Stimulated activated CD4-positive, alpha-beta T cell treated with anti-CD3 and anti-CD28 coated beads, Interleukin-4, amount 100 ng/mL, for 24 hours (primary cell): ENCODE measurements at places on chromosomes 13 and 19.

- no peak for DNase-seq
Observed at GRCh38 chr13:81721400-81721799, 1380.5 kb upstream of the SPRY2 start.

DNA sequence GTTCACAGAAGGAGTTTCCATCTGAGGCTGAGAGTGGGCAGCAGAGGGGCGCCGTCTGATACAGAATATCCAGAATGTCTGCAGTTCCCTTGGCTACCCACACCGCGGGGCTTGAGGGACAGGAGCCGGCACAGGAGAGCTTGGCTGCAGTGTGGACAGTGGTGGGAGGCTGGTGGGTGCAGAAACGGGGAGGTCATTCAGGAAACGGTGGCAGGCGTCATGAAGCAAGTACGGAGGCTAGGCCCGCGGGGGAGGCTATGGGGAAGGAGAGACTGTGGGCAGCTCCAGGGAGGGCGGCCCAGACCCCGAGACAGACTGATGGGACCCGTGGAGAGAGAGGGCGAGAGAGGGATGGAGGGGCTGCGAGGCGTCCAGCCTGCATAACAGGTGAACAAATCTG lies 55.2 kb upstream of the UQCRFS1 start:
- DNase-seq, result no peak

GRCh38 chr13:113548171-113548641 lies 36.3 kb upstream of the TFDP1 start:
- DNase-seq, result no peak

DNA sequence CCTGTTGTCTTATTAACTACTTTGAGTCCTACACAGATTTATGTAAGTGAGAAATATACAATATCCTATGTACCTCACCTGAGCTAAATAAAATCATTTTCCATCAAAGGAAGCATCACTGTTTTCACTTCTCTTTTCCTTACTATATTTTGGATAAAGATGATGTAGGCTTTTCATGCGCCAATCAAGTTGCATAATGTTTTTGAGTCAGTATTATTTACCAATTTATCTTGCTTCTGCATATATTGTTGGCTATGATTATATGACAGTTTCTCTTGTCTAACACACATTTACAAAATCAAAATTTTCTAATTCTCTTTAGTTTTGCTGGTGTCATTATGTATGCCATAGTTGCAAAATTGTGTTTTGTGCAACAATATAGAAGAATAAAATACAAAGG lies 67.9 kb upstream of the FRY start:
- no peak for DNase-seq

DNA sequence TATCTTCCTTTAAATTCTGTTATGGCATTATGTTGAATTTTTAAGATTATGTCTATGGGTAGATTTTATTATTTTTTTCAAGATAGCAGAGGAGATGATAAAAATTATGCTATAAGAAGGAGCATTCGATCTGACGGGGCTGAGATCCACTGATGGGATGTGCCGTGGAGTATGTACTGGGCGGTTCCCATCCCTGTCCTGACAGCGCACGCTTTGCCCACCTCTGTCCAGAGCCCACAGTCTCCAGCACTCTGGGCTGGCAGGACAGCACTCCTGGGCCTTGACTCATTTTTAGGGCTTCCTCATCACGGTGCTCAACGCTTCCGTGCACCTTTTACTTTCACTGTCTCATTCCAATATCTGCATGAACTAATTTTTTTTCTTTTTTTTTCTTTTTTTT lies 235.5 kb downstream of the TEX29 start:
- no peak for DNase-seq

GRCh38 chr19:45529420-45529785 lies 22.1 kb downstream of the VASP start:
- DNase-seq, result no peak

GRCh38 chr13:54241719-54242118 lies 1213.1 kb downstream of the OLFM4 start:
- no peak for DNase-seq

DNA sequence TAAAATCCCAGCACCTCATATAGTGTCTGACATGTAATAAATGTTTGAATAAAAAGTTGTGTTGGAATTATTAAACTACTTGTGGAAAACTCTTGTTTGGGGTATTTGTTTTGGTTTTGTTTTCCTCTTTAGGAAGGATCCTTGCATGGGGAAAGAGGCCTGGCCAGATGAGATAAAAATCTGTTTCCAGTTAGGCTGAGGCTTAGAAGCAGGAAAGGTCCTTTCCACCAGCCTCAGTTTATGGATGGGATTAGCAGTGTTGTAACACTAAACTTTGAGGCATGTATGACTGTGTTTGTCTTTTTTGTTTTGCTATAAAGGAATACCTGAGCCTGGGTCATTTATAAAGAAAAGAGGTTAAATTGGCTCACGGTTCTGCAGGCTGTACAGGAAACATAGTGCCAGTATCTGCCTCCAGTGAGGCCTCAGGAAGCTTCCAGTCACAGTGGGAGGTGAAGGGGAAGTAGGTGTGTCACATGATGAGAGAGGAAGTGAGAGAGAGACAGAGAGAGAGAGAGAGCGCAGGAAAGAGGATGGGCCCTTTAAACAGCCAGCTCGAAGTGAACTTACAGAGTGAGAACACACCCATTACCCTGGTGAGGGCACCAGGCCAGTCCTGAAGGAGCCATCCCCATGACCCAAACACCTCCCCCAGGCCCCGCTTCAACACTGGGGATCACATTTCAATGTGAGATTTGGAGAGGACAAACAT lies 21.6 kb downstream of the SPATA13 start:
- no peak for DNase-seq

DNA sequence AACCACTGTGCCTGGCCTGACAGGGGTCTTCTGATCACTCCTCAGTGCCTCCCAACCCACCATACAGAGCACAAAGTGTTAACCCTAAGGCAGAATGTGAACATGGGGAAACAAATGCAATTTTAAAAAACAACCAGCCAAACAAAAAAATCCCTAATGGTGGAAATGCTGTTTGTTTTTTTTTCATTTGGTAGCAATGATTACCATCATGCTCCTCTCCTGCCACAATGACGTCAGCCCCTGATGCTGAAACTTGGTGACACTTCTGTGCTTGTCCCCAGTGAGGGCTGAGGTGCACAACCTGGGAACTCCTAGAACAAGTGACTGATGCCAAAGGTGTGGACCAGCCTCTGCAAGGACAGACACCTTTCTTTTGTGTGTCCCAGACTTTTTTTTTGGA lies 4.0 kb upstream of the TSPAN16 start:
- no peak for DNase-seq

DNA sequence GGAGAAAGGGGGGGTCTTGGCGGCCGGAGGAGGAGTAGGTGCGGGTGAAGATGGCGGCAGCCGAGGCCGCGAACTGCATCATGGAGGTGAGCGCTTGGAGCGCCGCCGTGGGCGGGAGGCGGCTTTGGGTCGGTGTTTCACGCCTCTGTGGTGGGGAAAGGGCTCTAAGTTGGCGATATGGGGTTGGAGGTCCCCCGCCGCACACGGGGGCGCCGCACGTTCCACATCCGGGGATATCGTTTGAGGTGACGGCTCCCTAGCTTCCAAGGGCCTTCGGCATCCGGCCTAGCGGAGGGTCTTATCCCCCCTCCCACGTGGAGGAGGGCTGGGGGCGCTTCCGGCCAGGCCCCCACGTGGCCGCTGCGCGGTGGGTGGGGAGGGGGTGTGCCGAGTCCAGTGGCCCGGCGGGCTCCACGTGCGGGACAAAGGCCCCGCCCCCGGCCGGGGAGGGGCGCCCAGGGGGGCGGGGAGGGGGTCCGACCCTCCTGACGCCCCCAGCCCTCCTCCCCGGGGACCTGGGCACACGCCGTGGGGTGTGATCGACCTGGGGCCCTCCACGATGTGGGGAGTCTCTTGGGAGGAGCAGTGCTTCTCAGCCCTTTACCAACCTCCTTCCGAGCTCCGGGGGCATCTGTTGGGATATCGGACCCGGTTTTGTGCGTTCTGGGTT lies at the start of gene PRMT1:
TSS of gene PRMT1 (plus strand) at position 41 of the 670 bp plus-strand sequence. CDS start at position 51, 10 bp downstream.
- peak; percentile 52 for DNase-seq

DNA sequence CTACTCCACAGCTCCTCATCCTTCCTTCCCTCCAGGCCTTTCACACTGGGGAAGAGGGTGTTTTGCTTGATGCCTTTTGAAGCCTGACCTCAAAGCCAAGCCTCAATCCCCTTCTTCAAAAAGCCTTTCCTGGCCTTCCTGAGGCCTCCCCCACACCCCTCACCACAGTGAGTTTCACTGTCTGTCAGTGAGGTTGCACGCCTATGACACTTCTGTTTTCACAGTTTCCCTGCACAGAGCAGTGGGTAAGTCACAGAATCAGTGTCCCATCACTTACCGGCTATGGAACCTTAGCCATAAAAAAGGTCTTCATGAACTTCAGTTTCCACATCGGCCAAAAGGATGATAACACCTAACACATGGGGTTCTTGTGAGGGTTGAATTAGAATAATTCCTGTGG lies 371.4 kb downstream of the UQCRFS1 start:
- no peak for DNase-seq

DNA sequence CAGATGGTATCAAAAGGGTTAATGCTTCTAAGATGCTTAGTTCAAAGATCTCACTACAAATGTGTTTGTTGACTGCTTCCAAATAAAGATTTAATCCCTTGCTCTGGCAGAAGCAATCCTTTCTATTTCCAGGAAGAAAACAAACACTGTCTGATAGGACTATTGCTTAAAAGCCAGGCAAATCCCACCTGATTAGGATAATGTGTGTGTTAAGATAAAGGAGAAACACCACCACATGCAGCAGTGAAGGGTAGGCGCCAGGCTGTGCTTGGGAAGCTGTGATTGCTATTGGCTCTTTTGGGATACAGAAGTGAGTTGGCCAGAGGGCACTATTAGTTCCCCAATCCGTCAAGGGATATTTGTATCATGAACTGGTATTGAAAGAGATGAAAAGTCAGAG lies 62.8 kb upstream of the LRCH1 start:
- DNase-seq, result no peak

- DNase-seq, result no peak
Observed at GRCh38 chr19:35272122-35272719, 3.5 kb downstream of the USF2 start.

DNA sequence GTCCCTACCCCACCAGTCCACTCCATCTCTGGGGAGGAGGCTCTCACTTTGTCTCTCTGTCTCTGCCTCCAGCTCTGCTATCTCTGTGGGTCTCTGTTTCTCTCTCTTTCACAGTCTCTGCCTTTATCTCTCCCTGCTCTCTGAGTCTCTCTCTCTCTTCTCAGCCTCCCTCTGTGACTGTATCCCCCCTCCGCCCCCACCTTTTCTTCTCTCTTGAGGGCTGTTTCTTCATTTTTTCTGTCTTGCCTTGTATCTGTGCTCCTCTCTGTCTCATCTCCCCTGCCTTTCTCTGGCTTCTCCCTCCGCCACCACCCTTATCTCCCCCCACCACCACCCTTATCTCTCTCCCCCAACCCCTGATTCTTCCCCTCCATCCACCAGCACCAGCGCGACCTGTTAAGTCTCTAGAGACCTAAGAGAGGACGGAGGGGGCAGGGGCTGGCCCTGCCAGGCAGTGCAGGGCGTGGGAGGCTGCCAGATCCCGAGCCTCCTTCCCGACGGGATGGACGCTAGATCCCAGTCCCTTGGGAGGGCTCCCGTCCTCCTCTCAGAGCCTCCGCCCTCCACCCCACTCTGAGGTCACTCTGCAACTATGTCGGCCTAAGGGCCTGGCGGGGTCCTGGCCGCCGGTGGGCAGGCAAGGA lies 1.0 kb downstream of the AXL start:
- DNase-seq, result no peak

DNA sequence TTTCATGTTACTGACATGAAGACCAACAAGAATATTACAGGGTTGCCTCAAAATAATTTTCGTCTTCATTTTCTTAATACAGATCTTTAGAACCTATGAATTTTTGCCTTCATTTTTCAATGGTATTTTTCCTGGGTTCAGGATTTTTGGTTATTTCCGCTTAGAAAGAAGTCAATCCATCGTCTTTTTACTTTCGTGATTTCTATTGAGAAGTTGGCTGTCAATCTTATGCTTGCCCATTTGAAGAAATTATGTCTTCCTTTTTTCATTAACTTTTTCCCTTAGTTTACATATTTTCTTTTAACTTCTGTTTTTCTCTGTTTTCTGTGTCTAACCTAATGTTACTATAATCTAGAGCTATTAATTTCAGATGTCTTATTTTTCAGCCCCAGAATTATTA lies 868.9 kb upstream of the SLC10A2 start:
- no peak for DNase-seq

DNA sequence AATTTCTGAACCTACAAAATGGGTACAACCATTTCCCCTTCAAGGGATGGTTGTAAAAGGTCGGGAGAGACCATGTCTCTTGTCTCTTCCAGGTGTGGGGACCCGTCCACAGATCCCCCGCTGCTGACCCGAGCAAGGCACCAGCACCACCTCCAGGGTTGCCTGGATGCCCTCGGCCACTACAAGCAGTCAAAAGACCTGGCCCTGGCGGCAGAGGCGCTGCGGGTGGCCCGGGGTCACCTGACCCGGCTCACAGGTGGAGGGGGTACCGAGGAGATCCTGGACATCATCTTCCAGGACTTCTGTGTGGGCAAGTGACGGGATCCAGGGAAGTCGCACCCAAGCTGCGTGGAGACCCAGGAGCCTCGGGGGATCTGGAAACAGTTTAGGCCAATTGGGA lies 4.0 kb downstream of the GTPBP3 start:
- no peak for DNase-seq

- DNase-seq, result peak; percentile 95
Observed at GRCh38 chr19:10315335-10316214, at the start of gene FDX2. Gene FDX2 (minus strand): TSS chr19:10316015. CDS start chr19:10315996, 19 bp downstream.

GRCh38 chr19:11494634-11495285 lies 10.9 kb downstream of the ZNF653 start:
- DNase-seq, result no peak

- DNase-seq, result no peak
Observed at GRCh38 chr13:23007426-23007825, 173.4 kb upstream of the SGCG start.

DNA sequence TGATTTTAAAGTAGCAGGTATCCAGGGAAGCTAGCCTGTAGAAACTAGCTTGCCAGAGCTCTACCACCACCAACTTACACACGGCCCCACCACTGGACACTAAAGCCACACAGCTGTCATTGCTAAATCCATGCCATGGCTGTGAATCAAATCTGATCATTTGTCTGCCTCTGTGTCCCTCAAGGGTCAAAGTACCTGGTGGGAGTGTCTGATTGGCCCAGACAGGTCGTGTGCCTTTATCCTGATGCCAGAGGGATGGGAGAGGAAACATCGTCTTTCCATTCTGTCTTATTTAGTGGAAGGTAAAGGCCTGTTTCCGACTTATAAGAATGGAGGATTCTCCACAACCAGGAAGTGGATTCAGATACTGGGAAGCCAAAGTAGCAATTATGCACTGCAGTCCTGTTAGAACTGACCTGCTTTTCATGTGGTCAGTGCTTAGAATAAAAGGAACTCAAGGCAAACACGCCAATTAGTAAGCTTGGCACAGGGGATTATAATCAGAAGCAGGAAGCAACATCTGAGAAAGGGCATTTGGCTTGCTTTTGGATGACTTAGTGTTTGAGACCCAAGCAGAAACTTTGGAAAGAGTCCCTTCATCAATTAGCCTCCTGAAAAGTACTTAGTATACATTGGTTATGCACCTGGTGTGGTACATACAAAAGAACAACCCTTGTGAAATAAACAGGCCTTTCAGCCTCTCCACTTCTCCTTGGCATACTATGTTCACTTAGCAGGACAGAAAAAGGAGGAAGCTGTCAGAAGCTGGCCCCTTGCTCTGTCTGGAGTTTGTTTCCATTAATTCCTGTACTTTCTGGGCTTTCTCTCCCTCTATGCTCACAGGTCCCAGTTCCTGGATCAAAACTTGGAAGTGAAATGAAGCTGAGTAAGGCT lies 192.4 kb downstream of the NUFIP1 start:
- DNase-seq, result no peak
